ENCODE measurements at places on chromosomes 1 and 21.

GRCh38 chr1:28936094-28936493 lies 21.7 kb downstream of the EPB41 start:
- no peak for DNase-seq

DNA sequence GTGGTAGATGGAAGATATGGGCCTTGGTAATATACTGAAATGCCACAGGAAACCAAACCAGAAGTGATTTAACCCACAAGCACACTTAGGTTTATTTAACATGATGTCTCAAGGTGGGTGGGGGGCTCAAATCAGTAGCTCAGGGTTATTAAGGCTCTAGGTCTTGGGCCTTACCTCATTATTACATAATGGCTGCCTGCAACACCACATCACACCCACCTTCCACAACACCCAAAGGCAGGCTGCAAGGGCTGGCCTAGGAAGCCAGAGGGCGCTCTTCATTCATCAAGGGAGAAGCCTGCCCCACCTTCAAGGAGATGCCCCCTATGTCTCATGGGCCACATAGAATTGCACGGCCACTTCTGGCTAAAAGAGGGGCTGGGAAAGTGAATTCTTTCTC lies 6.0 kb downstream of the TFF1 start:
- no peak for DNase-seq

GRCh38 chr1:237817277-237817676 lies 73.4 kb downstream of the ZP4 start:
- no peak for DNase-seq

- no peak for DNase-seq
These were observed 26.3 kb upstream of the EPB41 start for GRCh38 chr1:28887835-28888682.

GRCh38 chr1:152942161-152942560 lies 4.8 kb upstream of the SPRR5 start:
- no peak for DNase-seq

- DNase-seq = no peak
These were observed 71.9 kb upstream of the PRDX6 start for GRCh38 chr1:173405281-173405680.

DNA sequence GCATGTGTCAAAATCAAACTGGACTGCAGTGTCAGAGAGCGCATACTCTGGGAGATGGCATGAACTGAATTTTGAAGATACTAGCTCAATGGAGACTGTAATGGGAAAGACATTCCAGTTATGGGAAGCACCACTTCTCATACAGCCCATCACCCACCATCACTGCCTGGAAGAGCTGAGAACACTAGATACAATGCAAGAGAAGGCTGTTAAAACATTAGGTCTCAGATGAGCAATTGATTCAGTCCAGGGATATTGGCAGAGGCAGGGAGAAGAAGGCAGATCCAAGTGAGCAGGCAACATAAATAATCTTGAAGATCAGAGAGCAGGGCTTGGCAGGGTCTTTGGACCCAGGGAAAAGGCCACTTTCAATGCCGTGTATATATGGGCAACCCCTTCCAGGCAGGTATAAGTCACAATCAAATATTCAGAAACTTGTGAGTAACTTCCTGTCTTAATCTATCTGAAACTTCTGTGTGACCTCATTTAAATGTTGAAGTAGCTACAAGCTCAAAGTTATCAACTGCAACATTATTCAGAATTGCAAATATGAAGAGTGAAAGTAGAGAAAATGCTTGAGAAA lies 290.3 kb upstream of the SGIP1 start:
- no peak for DNase-seq

Measured in T-cell (primary cell).